A549 treated with Hydrocortisone at 1 μM for 4 hours (cell line): ENCODE measurements at places on chromosomes 7 and 10. TPM values are rescaled to one million over a fixed set of nuclear protein-coding genes. Genes with fewer than 3 reads are reported as not detected.

The HOXA11 gene
- total RNA-seq = 0.58 to 0.68 TPM (median 0.63 TPM) in 5 replicates

The OR2A1 gene
- total RNA-seq = not detected in 5 replicates

The PTPRZ1 gene
- not detected in 5 replicates for total RNA-seq

The COBL gene
- 4.0 to 4.8 TPM (median 4.4 TPM) in 5 replicates for total RNA-seq

The ITGA8 gene
- total RNA-seq = not detected in 5 replicates

The ELN gene
- 0.07 to 0.23 TPM (median 0.10 TPM) in 5 replicates for total RNA-seq

The THSD7A gene
- total RNA-seq = 1.3 to 2.7 TPM (median 2.2 TPM) in 5 replicates

The ERVW-1 gene
- not detected in 5 replicates for total RNA-seq

The PPP1R9A gene
- total RNA-seq = 2.8 to 4.6 TPM (median 3.7 TPM) in 5 replicates

The TAS2R3 gene
- total RNA-seq = not detected in 5 replicates

The MET gene
- total RNA-seq = 59.0 to 102 TPM (median 76.7 TPM) in 5 replicates

The SPDYE11 gene
- not detected in 5 replicates for total RNA-seq

The INPP5A gene
- 12.3 to 14.1 TPM (median 12.8 TPM) in 5 replicates for total RNA-seq

The ARMH3 gene
- 11.3 to 12.3 TPM (median 11.4 TPM) in 5 replicates for total RNA-seq

The GDF2 gene
- total RNA-seq = not detected in 5 replicates

The OPALIN gene
- not detected in 5 replicates for total RNA-seq

The OR2A5 gene
- not detected in 5 replicates for total RNA-seq

The PRXL2A gene
- total RNA-seq = 43.5 to 46.9 TPM (median 44.0 TPM) in 5 replicates

The STK31 gene
- 0.71 to 1.3 TPM (median 0.86 TPM) in 5 replicates for total RNA-seq

The DMBT1 gene
- total RNA-seq = 0.16 to 0.28 TPM (median 0.20 TPM) in 5 replicates

The SLC13A1 gene
- not detected in 5 replicates for total RNA-seq

The MSMB gene
- total RNA-seq = 0.29 to 0.42 TPM (median 0.31 TPM) in 3 of 5 replicates, not detected in the others

The TMEM273 gene
- total RNA-seq = not detected in 5 replicates
